Activated CD8-positive, alpha-beta T cell treated with anti-CD3 and anti-CD28 coated beads for 36 hours (primary cell): ENCODE measurements at places on chromosomes 6 and 20.

- no peak for DNase-seq
Observed at GRCh38 chr6:3310703-3311102, 52.0 kb downstream of the PSMG4 start.

- peak; percentile 4 for DNase-seq
Observed at GRCh38 chr6:164628302-164628931, 681.0 kb downstream of the C6orf118 start.

- no peak for DNase-seq
Observed at GRCh38 chr6:111724039-111724438, 118.4 kb upstream of the TRAF3IP2 start.

GRCh38 chr6:31627690-31628287 is 7.3 kb downstream of the PRRC2A start:
- DNase-seq, result no peak

DNA sequence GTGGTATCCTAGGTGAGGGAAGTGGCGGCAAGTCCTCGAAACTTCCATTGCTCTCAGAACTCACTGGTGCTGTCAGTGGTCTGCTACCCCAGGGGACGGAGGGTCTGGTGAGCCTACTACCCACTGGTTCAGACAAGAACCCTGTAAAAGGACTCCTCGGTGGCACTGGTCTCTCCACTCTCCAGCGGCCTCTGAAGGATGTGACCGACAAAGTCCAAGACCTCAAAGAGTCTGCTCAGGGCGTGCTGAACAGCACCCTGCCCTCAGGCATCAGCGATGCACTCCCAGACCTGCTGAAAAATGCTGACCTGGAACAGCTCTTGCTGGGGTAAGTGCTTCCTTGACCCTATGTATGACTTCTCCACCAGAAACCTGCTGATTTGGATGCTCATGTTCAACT is 51.8 kb downstream of the CDK5RAP1 start:
- DNase-seq, result no peak

DNA sequence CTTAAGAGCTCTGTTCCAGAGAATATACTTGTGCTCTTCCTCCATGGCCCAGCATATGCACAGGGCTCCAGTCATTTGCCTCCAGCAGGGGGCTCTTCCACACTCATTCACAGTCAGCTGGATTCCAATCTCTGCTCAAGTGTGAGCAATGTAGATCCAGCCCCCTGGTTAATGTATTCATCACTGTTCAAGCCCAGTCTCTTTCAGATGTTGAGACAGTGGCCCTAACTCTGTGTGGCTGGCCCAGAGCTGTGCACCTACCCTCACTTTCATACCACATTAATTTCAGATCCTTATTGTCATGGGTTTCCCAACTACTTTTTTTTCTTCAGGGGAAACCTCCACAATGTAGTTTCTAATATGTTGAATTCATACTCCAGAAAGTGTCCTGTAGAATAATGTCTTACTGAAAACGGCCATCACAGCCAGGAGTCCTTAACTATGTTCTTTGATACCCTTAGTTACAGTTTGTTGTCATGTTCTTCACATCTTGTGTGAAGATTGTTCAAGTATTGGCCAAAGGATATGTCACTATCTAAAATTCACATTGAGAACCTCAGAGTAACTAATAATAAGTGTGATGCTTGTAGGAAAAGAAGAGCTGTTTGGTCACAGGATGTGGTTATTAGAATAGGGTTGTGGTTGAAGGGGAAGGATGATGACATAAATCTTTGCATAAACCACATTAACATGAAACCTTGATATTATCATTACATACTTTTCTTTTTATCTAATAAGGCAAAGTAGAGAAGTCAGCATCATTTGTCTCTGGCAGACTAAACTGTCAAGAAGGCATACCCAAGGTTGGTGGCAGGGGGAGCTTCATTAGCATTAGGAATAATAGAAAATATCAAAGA is 14.4 kb upstream of the HLA-DQA1 start:
- DNase-seq, result peak; percentile 72

GRCh38 chr6:111701146-111701545 is 95.5 kb upstream of the TRAF3IP2 start:
- DNase-seq, result no peak
